Stimulated activated CD8-positive, alpha-beta memory T cell treated with anti-CD3 and anti-CD28 coated beads, Interleukin-4, amount 100 ng/mL, for 1 hour (primary cell): ENCODE measurements at places on chromosomes 3 and 15.

DNA sequence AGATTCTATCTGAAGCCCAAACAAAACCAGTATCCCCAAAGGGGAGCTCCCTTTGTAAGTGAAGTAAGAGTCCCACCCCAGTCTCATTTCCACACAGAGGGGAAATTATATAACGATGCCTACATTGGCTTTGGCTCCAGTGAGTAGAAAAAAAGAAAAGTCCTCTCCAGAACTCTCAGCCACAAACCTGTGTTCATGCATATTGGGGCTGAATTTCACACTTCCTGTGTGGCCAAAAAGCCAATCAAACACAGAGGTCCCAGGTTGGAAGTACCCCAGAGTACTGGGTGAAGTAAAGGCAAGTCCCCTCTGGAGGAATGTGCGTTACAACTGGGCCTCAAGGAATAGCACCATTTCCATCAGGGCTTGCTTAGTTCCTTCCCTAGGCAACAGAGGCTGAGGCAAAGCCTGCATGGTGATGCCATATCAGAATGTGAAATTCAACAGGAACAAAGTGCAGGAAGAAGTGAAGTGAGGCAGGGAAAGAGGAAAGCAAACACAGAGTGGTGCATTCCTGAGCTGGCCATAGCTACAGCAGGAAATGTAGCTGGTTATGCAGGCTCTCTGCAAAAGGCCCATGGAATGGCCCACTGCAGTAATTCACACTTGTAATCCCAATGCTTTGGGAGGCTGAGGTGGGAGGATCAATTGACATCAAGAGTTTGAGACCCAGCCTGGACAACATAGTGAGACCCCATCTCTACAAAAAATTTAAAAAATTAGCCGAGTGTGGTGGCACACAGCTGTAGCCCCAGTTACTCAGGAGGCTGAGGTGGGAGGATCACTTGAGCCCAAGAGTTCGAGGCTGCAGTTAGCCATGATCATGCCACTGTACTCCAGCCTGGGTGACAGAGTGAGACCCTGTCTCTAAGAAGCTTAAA lies 16.6 kb upstream of the CX3CR1 start:
- no peak for DNase-seq

- DNase-seq: no peak
Measured at GRCh38 chr3:47715928-47716327, 65.8 kb downstream of the SMARCC1 start.

DNA sequence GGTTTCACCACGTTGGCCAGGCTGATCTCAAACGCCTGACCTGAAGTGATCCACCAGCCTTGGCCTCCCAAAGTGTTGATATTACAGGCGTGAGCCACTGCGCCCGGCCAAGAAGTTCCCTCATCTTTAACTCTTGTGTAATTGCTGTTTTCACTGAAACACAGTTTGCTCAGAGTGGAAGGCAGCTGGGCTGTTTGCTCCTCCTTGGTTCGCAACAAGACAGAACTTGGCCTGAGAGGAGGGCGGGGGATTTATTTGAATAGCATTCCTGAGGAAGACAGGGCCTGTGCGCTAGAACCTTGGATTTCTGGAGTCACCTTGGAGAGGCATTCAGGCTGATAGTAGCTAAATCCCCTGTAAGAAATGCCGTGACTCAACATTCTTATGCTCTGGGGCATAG lies 226.7 kb upstream of the MCTP2 start:
- DNase-seq: no peak

- DNase-seq: no peak
Measured at GRCh38 chr15:32656091-32656490, 14.6 kb downstream of the SCG5 start.

DNA sequence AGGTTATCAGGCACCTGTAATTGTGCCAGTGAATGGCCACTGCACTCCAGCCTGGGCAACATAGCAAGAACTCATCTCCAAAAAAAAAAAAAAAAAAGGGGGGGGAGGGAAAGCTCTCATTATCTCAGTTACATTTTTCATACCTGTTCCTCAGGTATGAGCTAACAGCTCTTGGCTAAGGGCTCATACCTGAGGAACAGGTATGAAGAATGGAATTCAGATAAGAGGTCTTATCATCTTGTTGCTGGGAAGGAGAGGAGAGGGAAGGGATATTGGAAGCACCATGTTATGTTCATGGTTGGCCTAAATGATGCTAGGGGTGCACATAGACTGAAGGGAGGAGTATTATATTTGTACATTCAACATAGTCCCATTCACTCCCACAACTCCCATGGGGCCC lies 2.6 kb downstream of the SLC15A2 start:
- no peak for DNase-seq

GRCh38 chr3:177335728-177336127 lies 138.4 kb upstream of the TBL1XR1 start:
- no peak for DNase-seq

GRCh38 chr15:65862682-65863081 lies 6.6 kb upstream of the RAB11A start:
- DNase-seq: no peak

DNA sequence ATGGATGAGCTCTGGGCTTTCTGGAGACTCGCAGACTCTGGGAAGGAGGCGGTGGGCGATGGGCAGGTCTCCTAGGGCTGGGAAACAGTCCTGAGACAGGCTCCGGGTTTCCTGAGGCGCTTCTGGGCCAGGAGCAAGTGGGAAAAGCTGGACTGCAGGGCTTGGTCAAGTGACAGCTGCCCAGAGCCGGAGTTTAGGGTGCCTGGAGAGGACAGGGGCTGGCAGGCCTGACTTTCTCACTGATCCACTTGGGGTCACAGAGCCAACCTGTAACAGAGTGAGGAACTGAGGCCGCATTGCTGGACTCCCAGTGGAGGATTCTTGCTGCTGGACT lies 107.9 kb downstream of the APBA2 start:
- no peak for DNase-seq

DNA sequence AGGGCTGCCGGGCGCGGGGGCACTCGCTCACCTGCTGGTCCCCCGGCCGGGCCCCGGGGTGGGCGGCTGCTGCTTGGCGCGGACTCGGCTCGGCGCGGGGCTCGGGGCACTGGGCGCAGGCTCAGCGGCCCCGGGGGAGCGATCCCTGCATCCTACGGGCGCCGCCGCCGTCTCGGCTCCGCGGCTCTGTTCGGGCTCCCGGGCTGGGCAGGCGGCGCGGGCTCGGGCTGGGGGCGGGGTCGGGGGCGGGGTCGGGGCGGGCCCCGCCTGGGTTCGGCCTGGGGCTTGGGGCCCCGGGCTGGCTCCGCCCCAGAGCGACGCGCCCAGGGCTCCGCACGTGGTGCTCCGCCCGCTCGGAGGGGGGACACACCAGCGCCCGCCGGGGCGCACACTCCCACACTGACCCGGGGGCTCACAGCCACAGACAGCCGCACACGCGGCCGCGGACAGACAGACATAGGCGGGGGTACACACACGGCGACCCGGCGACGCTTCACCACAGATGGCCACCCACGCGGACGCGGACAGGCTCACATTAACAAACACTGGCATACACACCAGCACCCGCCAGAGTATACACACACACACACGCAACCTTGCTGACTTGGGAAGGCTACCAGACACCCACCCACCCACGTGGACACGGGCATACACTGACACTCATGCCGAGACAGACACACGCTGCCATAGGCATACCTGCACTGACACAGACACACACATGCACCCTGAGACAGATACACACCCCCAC lies at the start of gene SCN5A:
TSS of gene SCN5A (minus strand) at position 188 of the 748 bp plus-strand sequence. CDS start 16,380 bp downstream, outside the sequence.
- DNase-seq: no peak
